M059J (cell line): ENCODE measurements at places on chromosomes 13 and 19.

DNA sequence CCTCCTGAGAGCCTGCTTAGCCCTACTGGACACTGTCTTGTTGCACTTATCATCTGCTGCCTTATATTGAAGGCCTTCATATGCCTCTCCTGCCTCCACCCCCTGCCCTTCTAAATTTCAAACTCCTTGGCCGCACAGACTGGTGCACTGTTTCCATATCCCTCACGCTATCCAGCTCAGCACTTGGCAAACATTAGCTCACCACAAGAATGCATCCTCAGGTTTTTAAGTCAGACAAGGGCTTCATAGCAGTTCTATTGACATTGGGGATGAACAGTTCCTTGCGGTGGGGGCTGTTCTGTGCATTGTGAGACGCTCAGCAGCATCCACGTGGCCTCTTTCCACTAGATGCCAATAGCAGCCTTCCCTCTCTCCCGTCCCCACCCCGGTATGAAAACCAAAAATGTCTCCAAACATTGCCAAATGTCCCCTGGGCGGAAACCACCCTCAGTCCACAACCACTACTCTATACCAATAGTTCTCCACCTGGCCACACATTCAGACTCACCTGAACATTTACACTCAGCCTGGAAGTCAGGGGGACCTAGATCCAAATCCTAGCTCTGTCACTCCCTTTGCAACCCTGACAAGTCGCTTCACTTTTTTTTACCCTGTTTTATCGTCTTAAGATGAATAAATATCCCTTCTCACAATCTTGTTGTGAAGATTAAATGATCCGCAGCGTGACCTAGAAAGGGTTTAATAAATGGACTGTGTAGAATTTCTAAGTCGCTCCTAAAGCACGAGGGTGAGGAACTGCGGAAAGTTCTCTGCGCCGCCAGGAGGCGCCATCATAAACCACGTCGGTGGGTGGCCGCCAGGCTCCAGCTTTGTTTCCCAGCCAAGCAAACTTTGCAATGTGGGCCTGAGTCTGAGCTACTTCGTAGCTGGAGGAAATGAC lies 3.6 kb upstream of the CEACAM3 start:
- peak; percentile 38 for DNase-seq

GRCh38 chr13:106376401-106377112 lies 158.9 kb downstream of the EFNB2 start:
- peak; percentile 94 for DNase-seq

DNA sequence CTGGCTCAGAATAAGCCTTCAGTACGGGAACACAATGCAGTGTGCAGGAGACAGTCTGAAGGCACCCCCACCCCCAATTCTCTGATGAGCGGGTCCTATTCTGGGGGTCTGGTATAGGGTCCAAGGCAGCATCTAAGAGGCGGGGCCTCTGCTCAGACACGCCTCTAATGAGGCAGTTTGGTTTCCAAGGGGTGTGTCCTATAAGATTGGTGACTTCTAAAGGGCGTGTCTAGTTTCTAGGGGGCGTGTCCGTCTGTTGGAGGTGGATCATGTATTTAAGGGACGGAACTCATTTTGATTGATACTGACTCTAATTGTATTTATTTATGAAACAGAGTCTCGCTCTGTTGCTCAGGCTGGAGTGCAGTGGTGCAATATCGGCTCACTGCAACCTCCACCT lies 8.7 kb downstream of the FIZ1 start:
- no peak for DNase-seq

GRCh38 chr19:50300814-50301606 lies 28.2 kb downstream of the KCNC3 start:
- peak; percentile 85 for DNase-seq

GRCh38 chr19:47450478-47450877 lies 21.2 kb downstream of the SLC8A2 start:
- DNase-seq: no peak

- no peak for DNase-seq
Observed at GRCh38 chr13:111203736-111204389, 88.8 kb downstream of the ARHGEF7 start.

DNA sequence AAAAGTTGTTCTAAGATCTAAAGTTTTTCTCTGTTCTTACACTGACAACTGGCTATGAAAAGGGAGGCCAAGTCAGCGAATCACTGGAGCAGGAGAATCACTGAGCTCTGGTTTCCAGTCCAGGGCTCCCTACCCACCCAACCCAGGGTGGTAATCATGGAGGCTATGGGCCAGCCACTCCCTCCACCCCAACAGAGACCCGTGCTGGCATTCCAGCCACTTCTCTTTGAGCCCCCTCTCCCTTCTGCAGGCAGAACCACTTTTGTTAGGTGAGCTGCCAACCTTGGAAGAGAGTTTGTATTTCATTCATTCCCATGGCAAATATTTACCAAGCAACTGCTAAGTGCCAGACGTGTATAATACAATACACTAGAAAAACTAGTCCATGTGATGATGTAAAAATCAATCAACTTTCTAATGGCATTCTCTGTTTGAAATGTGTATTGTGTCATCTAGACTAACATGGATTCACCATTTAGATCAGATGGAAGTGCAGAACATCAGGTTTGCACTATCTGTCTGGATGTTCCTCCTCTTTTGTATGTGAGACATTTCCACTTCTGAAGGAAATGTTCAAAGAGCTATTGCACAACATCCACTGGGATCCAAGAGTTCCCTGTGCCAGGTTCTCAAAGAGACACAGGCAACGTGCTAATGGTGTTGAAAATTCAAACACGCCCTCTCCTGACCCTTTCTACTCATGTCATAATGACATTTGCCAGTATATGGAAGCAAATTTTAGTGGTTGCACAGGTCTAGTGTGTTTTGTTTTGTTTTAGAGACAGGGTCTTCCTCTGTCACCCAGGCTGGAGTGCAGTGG lies 5.3 kb downstream of the MLNR start:
- no peak for DNase-seq

- no peak for DNase-seq
Observed at GRCh38 chr19:52735734-52736133, 890 bp upstream of the ZNF611 start.

DNA sequence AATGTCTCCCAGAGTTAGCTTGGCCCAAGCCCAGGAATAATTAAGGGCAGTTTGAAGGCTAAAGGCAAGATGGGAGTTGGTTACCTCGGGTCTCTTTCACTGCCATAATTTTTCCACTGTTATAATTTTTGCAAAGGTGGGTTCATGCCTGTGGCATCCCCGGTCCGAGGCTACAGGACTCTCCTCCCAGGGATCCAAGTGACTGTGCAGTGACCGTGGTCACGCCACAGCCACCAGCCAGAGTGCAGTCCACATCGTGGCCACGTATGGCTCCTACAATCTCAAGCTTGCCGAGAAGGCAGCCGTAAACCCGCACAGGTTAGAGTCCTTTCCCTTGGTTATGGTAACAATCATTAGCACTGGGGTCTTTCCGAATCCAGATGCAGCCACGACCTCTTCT lies 36.8 kb downstream of the C13orf46 start:
- no peak for DNase-seq

- DNase-seq: no peak
Observed at GRCh38 chr13:111005808-111006505, 91.1 kb upstream of the ANKRD10 start.

DNA sequence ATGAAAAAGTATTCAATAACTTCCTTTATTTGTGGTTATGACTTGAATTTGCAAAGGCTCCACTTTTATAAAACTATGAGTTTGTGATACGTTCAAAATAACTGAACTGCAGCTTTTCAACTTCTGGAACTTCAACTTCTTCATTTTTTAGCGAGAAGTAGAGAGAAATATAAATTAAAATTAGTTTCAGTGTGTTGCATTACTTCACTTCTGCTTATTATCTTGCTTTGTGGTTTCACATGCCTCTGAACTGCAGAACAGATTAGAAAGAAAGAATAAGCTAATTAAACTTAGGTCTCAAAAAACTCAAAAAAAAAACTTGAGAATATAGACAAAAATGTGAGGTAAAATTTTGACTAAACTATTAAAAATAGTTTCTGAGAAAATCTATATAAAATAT lies 1073.4 kb downstream of the PCDH17 start:
- no peak for DNase-seq

DNA sequence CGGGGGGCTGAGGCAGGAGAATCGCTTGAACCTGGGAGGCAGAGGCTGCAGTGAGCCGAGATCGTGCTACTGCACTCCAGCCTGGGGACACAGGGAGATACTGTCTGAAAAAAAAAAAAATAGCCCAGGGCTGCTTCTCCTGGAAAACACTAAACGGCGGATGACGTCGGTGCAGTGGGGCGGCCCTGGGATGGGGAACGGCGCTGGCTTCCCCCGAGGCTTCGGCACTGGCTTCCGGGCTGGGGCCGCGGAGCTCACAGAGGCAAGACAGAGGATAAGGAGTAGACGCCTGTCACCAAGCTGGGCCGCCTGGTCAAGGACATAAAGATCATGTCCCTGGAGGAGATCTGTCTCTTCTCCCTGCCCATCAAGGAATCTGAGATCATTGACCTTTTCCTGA lies 5.0 kb downstream of the PRSS57 start:
- DNase-seq: no peak

GRCh38 chr13:114230117-114230516 lies 4.6 kb upstream of the CDC16 start:
- no peak for DNase-seq

GRCh38 chr13:50453188-50453587 lies 390.3 kb downstream of the DLEU7 start:
- peak; percentile 11 for DNase-seq

- DNase-seq: peak; percentile 21
Observed at GRCh38 chr19:52258426-52258825, 11.0 kb upstream of the ZNF766 start.

GRCh38 chr13:73366241-73366640 lies 307.4 kb downstream of the KLF5 start:
- no peak for DNase-seq

DNA sequence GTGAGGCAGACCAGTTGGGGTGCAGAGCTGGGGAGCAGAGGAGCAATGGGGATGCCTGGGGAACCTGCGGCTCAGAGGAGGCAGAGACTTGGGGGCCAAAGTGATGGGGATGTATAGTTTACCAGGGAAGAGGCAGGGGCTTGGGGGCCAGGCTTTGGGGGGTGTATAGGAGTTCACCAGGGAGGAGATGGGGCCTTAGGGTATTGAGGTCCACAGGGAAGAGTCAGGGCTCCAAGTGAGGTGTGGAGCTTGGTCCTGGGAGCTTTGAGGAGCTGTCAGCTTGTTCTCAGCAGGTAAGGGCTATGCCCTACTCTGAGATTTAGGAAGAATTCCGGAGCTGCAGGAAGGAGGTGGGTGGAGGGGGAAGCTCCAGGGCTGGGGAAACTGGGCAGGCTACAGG lies 10.8 kb downstream of the TNFAIP8L1 start:
- no peak for DNase-seq

- DNase-seq: no peak
Observed at GRCh38 chr13:84973661-84974060, 825.6 kb downstream of the SLITRK6 start.

- DNase-seq: peak; percentile 18
Observed at GRCh38 chr19:50669302-50670101, 20.3 kb downstream of the C19orf81 start.

DNA sequence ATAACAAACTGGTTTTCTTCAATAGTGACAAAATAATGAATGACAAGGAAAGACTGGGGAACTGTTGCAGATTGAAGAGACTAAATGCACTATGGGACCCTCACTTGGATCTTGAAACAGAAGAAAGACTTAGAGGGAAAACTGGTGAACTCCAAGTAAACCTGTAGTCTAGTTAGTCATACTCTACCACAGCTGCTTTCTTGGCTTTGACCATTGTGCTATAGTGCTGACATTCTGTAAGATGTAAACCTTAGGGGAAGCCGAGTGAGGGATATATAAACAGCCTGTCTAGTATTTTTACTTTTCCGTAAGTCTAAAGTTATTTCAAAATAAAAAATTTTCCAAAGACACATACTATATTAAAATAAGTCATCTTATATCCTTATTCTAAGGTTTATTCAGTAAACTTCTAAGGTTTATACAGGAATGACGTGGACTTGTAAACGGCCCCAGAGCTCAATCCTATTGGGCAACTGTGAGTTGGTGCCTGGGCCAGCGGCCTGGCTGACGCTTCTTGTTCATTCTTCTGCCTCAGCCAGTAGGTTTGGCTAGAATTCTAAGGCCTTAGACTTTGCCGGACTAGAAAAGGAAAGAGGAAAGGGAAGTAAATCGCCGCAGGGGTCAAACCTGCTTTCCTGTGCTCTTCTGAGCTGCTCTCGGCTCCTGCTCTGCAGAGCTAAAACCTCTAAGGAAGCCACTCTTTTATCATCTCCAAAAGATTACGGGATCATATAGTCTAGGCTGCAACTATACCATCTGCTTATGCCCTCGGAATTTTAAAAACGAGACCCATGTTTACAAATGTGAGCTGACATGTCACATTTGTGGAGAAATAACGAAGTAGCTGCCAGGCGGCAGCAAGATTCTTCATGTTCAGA lies 33.6 kb upstream of the UBE2L5 start:
- DNase-seq: no peak

DNA sequence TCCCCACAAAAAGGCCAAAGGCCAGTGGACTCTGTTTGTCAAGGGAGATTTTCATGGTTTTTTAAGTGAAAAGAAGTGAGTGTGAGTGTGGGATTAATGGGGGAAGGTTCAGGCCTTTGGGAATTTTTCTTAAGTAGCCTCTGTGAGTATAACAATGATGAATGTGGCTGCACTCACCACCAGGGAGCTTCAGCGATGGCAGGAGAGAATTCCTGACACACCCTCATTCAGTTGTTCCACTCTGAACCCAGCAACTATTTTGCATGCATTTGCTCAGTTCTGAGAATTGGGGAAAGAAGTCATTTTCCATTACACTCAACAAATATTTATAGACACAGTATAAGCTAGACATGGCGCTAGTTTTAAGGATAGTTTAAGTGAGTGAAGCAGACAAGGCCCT lies 117.9 kb downstream of the CCNA1 start:
- DNase-seq: no peak

DNA sequence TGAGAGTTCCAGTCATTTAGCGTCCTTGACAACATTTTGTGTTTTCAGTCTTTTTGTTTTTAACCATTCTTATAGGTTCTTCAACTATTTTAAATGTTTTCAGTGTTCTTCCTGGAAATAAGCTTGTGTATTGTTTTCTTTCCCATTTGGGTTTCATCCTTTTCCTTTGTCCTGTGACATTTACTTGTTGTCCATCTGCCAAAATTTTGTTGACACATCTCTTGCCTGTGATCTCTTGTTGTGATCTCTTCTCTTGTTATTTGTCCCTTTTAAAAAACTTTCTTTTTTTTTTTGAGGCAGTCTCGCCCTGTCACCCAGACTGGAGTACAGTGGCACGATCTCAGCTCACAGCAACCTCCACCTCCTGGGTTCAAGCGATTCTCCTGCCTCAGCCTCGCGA lies 96.5 kb downstream of the PDS5B start:
- no peak for DNase-seq

GRCh38 chr19:29395111-29395733 lies 130.6 kb upstream of the VSTM2B start:
- no peak for DNase-seq

DNA sequence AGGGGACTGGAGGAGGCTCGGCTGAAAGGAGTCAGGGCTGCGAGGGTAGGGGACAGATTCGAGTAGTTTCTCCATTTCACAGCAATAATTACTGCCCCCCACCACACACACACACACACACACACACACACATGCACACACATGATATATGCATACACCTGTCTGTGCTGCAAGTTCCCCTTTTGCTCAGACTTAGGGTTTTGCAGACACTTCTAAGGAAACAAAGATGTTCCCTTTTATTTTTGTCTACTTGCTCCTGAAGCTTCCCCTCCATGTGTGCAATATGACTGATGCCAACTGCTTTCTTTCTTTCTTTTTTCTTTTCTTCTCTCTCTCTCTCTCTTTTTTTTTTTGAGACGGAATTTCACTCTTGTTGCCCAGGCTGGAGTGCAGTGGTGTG lies 13.4 kb downstream of the MBD3L2B start:
- DNase-seq: no peak

GRCh38 chr19:44648631-44649251 lies 5.0 kb downstream of the PVR start:
- DNase-seq: peak; percentile 75

GRCh38 chr13:20439261-20439660 lies 86.4 kb downstream of the CRYL1 start:
- no peak for DNase-seq
